Right atrium auricular region (tissue), 2 donors: ENCODE measurements at places on chromosomes 7 and 10. TPM values are rescaled to one million over a fixed set of nuclear protein-coding genes. Genes with fewer than 3 reads are reported as not detected.

DNA sequence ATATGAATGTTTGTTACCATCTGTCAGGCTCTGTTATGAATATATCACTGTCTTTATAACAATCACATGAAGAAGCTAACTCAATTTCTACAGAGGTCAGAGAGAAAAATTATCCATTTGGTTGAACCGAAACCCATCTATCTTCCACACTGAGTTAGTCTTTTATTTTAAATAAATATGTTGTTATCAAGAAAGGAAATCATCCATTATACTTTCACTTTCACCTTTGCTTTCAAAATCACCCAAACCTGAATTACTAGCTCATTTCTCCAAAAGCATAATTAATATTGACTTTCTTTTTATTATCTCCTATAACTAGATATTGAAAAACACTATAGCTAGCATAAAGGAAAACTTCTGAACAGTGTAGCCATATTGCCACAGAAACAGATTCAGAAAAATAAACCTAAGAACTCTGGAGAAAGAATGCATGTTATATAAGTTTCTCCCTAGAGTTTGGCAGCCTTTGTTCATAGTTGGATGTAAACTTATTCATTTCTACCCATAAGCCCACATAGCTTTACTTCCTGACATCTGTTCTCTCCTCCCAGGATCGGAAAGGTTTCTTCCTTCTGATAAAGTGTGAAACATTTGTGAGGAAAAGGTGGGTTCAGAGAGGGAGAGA lies 66.0 kb downstream of the NPSR1 start:
- no peaks in the 10 kb centered on the region for H3K36me3 ChIP-seq
- H3K27me3 ChIP-seq, result no peaks in the 10 kb centered on the region

DNA sequence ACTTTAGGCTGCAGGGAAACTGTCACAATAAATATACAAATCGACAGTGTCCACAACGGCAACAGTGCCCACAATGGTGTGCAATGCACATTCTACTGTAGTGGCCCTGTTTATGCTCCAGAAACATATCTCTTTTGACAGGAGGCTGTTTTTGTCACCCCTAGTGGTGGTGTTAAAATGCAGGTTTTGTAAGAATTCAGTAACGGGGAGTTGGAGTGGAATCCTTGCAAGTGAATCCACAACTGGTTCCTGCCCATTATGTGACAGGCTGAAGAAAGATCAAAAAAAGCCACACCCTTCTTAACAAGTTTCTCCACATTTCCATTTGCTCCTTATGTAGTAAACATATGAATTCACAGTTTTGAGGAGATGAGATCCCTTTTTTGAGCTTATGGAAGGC lies 58.5 kb downstream of the BEND7 start:
- H3K27ac ChIP-seq, result no peak overlapping the region
- no peak overlapping the region for H3K4me3 ChIP-seq

- no peak overlapping the region for H3K27ac ChIP-seq
- DNase-seq, result no peak
- no peak overlapping the region for H3K4me3 ChIP-seq
- no peaks in the 10 kb centered on the region for H3K36me3 ChIP-seq
Measured at GRCh38 chr7:1706381-1706720, 36.3 kb downstream of the ELFN1 start.

ANXA7 gene
- total RNA-seq, result 117 TPM

DNA sequence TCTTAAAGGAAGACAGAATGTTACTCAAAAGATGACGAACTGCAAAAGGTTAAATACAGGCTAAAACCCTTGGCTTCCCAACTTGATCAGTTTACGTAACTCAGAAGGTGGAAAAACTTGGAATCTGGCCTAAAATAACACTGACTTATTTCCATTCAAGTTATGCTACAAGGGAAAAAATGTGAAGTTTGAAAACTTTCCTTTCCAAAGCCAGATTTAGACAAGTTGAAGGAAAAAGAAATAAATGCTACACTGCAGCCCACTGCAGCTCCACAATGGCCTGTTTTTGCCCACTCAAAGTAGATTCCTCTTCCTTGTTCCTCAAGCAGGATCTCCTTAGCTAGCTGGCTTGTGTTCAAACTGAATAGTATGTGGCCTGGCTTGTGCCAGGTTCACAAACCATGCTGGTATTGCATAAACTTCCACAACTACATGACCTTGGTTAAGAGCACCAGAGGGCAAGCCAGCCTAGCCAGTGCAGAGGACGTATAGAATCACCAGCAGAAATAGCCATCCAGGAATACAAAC lies 166.2 kb downstream of the CPEB3 start:
- H3K27me3 ChIP-seq, result no peaks in the 10 kb centered on the region
- peaks cover 54% of the 10 kb centered on the region for H3K4me1 ChIP-seq
- no peak for DNase-seq

CLCN1 gene
- not detected for total RNA-seq

DNA sequence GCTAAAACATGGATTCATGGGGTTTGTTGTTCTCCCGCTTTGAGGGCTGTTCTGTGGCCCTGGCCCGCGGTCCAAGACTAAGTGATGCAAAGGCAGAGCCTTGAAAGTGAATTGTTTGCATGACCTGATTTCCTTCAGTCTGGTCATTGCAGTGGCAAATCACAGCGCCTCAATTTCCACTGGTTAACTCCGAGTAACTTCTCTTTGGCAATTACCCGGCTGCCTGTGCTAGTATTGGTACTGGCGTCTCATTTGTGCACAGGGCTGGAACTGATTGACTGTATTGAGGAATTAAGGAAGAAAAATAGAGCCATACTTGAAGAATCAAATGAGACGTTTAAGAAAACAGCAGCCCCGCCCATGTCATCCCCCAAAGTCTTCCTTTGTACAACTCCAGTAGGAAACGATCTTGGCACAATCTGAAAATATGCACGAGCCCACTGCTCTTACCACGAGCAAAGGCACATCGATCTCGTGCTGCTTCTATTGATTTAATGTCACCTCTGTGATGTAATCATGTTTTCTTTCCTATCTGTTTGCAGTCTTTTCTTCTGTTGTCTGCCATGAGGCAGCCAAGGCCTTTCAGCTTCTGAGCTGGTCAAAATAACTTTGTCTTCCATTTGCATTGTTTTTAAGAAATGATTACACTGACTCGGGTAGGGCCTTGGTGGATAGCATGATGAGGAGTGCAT lies 60.6 kb upstream of the SHH start:
- H3K4me3 ChIP-seq, result no peak overlapping the region
- no peaks in the 10 kb centered on the region for H3K27me3 ChIP-seq
- H3K36me3 ChIP-seq, result no peaks in the 10 kb centered on the region
- H3K4me1 ChIP-seq, result no peaks in the 10 kb centered on the region
- no peak for DNase-seq
- H3K27ac ChIP-seq, result no peak overlapping the region
